NCI-H2029 treated with DMSO at 0.1 percent for 48 hours (cell line): ENCODE measurements at places on chromosomes 6 and 20.

DNA sequence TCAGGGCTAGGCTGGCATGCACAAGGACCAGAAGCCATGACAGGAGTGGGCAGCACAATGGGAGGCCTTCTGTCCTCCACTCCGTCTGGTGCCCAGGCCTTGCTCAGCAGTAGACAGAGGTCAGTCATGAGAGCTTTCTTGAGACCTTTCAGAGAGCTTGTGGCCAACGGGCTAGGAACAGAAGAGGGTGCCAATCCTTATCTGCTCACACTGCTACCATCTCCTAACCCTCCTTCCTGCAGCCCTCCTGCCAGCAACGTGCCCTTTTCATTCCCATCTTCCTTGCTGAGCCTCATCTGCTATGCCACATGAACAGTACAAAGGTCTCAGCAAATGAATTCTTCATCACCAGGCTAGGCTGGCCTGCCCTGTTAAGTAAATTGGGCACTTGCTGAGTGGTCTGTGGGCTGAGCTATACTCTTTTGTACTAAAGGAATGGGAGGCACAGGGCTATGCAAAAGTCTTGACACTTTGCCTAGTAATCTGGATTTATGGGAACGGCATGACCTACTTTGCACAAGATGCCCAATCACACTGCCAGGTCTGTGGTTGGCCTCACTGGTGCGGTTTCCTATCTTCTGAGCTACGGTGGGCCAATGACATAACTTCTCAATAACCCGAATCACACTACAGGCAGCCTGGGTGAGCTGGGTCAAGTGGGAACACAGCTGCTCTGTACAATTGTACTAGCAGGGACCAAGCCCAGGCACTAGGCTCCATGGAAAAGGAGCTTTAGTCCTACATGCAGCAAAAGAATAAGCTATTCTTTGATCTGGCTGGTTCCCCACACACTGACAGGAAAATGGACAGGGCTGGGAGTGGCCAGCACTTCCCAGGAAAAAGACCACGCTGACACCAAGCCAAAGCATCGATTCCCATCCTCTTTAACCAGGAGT lies 47.8 kb downstream of the ELOVL5 start:
- DNase-seq = no peak

DNA sequence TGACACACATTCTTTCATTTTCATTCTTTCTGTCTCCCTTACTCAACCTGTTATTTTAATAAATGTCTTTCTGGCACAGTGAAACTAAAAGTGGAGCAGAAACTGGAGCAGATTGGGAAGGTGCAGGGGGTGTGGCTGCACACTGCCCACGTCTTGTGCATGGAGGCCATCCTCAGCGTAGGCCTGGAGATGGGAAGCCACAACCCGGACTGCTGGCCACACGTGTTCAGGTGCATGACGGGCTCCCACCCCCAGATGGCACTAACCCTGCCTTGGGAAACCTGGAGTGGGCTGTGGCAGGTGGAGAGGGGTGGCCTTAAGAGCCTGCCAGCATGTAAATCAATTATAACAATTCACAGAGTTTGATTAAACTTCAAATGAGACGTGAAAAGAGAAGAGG lies 71.4 kb upstream of the PBOV1 start:
- no peak for DNase-seq

DNA sequence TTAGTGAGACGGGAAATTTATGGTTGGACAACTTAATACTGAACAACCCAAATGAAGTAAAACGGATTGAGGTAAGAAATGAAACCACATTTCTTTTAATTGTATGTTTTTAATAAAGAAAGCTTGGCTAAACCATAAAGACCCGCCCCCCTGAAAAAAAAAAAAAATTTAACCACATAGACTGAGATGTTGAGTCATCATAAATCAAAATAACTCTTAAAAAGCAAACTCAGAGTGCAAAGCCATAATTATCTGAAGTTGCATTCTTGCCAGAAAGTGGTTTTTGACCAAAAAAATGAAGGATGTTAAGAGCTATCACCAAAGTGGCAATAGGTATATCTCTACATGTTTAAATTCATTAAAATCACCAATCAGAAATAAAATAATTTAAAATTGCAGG lies 101.8 kb upstream of the COL21A1 start:
- no peak for DNase-seq

DNA sequence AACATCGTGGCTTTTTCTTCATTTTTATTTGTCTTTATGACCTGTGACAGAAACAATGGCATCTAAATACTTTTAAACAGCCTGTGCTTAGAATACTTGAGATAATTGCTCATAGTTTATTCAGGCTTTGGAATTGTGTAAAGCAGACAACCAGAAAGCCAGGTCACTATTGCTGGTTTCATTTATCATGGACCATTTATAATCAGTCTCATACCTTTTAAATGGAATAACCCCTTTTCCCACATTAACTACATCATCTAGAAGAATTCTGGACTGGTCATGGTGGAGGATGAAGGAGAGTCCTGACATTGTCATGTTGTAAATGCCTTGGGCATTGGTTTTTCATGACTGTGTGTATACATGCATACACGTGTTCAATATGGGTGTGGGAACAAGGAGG lies 661.5 kb downstream of the EPM2A start:
- DNase-seq = no peak

GRCh38 chr6:131854803-131855202 lies 47.0 kb downstream of the ENPP1 start:
- DNase-seq = no peak
